Psoas muscle (tissue), 8 donors: ENCODE measurements at places on chromosomes 16 and 17. TPM values are rescaled to one million over a fixed set of nuclear protein-coding genes. Genes with fewer than 3 reads are reported as not detected.
A peak's percentile ranks its signal among the peaks of the same experiment; 100 is the strongest.

The PYDC1 gene
- not detected for polyA plus RNA-seq

The ACSM2A gene
- polyA plus RNA-seq = 0.05 TPM

The MT1G gene
- polyA plus RNA-seq = 24.1 TPM

The RNF227 gene
- 1.6 TPM for polyA plus RNA-seq

DNA sequence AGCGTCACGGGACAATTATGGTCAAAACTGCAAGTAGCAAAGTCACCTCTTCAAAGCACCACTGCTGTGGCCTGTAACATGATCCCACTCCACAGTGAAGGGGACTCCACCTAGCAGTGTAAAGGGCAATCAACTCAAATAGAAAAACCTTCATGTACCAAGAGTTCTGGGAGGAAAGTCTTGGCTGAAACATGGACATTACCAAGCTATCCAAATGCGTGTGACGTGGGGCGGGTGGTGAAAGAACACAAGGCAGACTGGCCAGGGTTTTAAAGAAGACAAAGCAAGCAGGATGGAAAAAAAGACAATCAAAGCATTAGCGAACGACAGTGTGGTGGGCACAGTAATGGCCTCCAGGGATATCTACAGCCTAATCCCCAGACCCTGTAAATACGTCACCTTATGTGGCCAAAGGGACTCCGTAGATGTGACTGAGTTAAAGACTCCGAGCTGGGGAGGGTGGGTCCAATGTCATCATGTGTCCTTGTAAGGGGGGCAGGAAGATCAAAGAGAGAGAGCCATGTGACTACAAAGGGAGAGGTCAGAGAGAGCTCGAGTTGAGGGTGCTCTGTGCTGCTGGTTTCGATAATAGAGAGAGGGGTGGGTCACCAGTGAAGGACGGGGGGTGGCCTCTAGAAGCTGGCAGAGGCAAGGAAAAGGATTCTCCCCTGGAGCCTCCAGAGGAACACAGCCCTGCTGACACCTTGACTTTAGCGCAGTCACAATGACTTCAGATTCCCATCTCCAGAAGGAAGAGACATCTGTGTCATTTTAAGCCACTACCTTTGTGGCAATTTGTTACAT lies 6.0 kb downstream of the HSDL1 start:
- peak; percentile 71 for DNase-seq

DNA sequence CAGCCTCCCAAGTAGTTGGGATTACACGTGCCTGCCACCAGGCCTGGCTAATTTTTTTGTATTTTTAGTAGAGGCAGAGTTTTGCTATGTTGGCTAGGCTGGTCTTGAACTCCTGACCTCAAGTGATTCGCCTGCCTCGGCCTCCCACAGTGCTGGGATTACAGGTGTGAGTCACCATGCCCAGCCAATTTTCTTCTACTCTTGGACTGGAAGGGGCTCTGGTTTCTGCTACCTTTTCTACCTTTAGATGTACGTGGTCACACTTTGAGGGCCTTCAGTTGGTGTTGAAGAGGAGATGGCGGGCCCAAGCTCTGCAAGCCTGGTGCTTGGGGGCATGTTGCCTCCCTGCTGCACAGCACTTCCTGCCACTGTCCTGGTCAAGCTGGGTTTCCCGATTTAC lies 173.6 kb downstream of the PRKCA start:
- DNase-seq = no peak

DNA sequence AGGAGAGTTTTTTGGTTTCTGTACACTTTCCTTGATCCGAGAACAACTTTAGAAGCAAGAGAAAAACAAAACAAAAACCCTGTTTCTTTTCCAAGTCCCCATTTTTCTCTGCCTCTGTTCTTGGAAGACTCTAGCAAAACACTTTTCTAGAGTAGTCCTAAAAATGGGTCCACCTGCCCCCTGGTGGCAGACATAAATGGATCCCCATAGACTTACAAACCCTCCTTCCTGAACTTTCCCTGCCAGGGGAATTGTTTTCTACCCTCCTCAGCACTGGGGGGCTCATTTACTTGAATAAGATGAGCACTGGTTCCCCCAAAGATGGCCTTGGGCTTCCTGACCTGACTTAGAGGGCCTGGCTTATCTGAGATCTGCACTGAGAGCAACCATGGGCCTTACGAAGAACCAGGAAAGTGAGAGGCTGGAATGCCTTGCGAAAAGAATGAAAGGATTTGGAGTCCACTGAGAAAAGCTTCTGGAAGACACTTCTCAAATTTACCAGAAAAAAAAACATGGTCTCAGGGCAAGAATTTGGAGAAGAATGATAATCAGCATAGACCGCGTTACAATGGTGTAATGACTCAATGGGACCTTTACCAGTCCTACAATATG lies 48.0 kb upstream of the CDYL2 start:
- DNase-seq = no peak

GRCh38 chr17:59839651-59840328 lies 53.0 kb downstream of the TUBD1 start:
- DNase-seq = no peak

GRCh38 chr17:4573669-4574068 lies 10.7 kb upstream of the SMTNL2 start:
- peak; percentile 73 for DNase-seq

GRCh38 chr17:42784811-42785592 lies 4.6 kb downstream of the WNK4 start:
- DNase-seq = no peak

DNA sequence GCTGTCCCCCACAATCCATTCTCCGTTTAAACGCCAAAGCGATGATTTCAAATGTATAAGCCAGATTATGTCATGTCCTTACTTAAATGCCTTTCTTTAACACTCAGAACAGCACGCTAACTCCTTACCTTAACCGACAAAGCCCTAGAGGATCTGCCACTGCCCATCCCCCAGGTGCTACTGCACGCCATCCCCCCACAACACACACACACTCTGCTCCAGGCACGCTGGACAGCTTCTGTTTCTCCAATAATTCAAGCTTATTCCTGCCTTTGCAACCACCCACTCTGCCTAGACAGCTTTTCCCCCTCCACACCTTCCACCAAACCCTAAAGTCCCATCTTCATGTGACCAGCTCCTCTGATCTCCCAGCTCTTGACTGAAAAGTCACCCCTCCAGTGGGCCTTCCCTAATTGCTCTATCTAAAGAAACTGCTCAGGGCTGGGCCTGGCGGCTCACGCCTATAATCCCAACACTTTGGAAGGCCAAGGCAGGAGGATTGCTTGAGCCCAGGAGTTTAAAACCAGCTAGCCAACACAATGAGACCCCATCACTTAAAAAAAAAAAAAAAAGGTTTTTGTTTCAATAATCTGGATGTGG lies 38.9 kb upstream of the RPL38 start:
- DNase-seq = no peak

DNA sequence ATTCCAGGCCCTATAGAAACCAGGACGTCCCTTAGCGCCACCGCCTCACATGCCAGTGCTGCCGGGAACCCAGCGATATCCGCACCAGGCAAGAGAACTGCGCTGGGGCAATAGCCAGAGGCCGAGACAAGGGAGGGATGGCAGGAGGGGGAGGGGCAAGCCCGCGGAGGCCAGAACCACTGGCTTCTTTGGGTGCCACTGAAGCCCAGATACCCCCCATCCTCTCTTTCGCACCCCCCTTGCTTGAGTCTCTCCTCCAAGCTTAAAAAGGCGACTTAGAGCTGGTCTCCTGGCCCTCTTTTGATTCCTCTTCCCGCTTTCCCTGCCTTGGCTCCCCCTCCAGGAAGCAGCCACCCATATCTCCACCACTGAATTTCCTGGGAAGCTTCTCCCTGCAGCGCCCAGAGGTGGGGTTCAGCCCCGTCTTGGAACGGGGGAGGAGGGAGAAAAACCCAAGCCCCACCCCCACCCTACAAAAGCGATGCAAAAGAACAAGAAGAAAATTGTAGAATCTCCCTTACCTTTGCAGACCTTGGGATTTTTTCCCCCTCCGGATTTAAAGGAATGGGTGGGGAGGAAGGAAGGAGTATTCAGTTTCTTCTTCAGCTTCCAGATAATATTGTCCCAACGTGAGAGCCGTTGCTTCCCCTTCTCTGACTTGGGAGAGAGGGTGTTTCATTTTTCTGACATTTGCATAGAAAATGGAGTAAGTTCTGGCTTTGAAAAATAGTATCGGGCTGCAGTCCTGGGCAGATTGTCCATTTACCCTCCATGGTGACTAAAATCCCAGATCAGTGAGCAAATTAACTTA lies 622 bp downstream of the HOXB6 start:
- no peak for DNase-seq

- DNase-seq = no peak
Measured at GRCh38 chr16:71569621-71570020, 7.3 kb downstream of the TAT start.
